H7 (cell line): ENCODE measurements at places on chromosomes 11 and 22. TPM values are rescaled to one million over a fixed set of nuclear protein-coding genes. Genes with fewer than 3 reads are reported as not detected.

The CRYBB2 gene
- total RNA-seq, result 0.59 TPM in 1 of 2 replicates, not detected in the other

The SLC37A4 gene
- total RNA-seq, result 53.2 and 54.5 TPM in 2 replicates

The PTGDR2 gene
- 0.03 and 0.44 TPM in 2 replicates for total RNA-seq

The OR2D2 gene
- 0.42 TPM in 1 of 2 replicates, not detected in the other for total RNA-seq

The DDTL gene
- total RNA-seq, result 3.5 and 4.2 TPM in 2 replicates

The KIRREL3 gene
- total RNA-seq, result 0.10 and 0.55 TPM in 2 replicates

The KCNQ1 gene
- 0.18 and 0.48 TPM in 2 replicates for total RNA-seq

The HOATZ gene
- not detected in 2 replicates for total RNA-seq

The SLC22A12 gene
- not detected in 2 replicates for total RNA-seq

The SCN2B gene
- 0.03 and 0.07 TPM in 2 replicates for total RNA-seq

The MPZL3 gene
- 0.42 and 0.63 TPM in 2 replicates for total RNA-seq

The FAM83F gene
- 28.1 and 34.4 TPM in 2 replicates for total RNA-seq

The WT1 gene
- total RNA-seq, result 0.10 TPM in 1 of 2 replicates, not detected in the other

The KDM4F gene
- total RNA-seq, result not detected in 2 replicates

The OR5B21 gene
- total RNA-seq, result not detected in 2 replicates

The TMPRSS4 gene
- total RNA-seq, result 0.38 TPM in 1 of 2 replicates, not detected in the other

The TEX12 gene
- total RNA-seq, result 0.21 TPM in 1 of 2 replicates, not detected in the other

The RFPL1 gene
- 0.42 TPM in 1 of 2 replicates, not detected in the other for total RNA-seq

The PRR5L gene
- 5.8 and 6.9 TPM in 2 replicates for total RNA-seq

The APOL1 gene
- not detected in 2 replicates for total RNA-seq

The TPBGL gene
- total RNA-seq, result not detected in 2 replicates

The MYBPC3 gene
- total RNA-seq, result not detected in 2 replicates

The TMEM184B gene
- 44.5 and 46.9 TPM in 2 replicates for total RNA-seq

The CCDC188 gene
- not detected in 2 replicates for total RNA-seq

The MFRP gene
- not detected in 2 replicates for total RNA-seq

The RAC2 gene
- 9.4 and 9.6 TPM in 2 replicates for total RNA-seq

The FGF3 gene
- 0.15 TPM in 1 of 2 replicates, not detected in the other for total RNA-seq

The LINC01488 gene
- not detected in 2 replicates for total RNA-seq
